ENCODE measurements at places on chromosomes 7 and 10.

DNA sequence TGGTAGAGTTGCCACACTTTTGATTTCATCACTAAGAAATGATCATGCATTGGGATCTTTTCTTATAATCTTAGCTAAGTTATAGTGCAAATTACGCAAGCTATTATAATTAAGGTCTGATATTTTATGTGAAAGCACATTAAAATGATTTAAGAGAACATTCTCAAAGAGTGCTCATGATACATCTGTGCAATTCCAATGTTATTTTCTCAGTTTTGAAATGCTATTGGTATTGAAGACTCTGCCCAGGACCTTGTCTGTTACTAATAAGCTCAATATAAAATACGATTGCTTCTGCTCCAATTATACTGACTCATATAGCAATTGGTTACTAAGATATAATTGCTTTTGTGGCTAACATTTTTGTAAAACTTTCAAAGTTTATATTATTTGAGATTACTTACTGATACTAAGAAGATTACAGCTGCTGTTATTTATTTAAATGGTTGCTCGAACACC lies 180.9 kb downstream of the ADAM12 start:
- no peak for DNase-seq

DNA sequence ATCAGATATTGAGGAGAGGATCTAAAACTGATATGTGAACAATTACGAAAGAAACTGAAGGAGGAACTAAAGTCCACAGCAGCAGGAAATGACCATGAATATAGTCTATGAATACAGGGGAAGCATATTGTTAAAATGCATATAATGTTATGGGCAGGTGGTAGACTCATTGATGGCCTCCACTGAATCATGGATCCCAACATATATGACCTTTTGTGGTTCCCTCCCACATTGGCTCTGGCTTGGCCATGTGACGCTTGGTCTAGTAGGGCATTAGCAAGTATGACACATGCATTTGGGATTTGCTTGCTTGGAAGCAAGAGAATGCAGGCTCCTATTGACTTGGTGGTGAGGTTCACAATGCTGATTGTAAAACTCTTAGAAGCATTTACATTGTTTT lies 55.2 kb upstream of the RAB18 start:
- no peak for DNase-seq

DNA sequence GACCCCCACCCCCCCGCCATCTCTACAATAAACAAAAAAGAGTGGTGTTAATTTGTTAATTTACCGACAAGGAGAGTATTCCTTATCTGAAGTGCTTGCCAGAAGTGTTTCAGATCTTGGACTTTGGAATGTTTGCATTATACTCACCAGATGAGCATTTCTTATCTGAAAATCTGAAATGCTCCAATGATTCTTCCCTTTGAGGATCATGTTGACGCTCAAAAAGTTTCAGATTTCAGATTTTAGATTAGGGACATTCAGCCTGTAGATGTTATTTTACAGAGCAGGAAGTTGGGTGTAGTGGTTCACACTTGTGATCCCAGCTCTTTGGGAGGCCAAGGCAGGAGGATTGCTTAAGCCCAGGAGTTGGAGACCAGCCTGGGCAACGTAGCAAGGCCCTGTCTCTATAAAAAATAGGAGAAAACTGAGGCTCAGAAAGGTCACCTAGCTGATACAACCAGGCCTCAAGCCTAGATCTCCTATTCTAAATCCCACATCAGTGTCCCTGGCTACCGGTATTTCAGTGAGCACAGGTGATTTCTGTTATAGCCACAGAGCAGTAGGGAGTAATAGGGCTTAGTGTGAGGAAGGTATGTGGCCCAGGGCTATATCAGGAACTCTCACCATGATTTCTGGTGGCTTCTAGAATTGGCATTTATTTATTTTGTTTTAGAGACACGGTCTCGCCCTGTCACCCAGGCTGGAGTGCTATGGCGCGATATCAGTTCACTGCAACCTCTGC lies 35.4 kb downstream of the TMEM120A start:
- no peak for DNase-seq

DNA sequence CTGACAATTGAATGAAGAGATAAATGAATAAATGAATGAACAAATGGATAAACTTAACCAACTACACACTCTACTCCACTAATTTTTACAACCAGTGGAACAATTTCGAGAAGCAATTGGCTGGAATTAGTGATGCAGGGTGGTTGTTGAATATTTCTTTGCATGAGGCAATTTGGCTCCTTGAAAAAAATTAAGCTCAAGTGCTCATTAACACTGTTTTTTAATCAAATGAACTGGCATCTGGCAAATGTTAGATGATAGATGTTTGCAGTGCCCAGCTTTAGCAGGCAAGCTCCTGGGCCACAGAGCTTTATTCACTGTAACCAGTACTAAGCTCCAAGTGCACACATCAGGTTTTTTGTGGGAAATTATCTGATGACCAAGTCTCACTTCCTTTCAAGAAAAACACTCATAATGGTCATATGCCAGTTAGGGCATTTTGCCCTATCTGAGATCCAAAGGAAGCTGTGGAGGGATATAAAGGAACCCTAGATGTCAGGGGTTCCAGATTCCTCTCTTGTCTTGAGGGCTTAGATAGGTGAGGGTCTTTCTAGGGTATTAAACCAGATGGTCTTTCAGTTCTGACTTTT lies 16.4 kb upstream of the ADD3 start:
- DNase-seq: no peak

GRCh38 chr10:95260909-95261552 lies 29.8 kb downstream of the PDLIM1 start:
- DNase-seq: no peak

- DNase-seq: no peak
Observed at GRCh38 chr7:15652776-15653290, 33.6 kb downstream of the MEOX2 start.

DNA sequence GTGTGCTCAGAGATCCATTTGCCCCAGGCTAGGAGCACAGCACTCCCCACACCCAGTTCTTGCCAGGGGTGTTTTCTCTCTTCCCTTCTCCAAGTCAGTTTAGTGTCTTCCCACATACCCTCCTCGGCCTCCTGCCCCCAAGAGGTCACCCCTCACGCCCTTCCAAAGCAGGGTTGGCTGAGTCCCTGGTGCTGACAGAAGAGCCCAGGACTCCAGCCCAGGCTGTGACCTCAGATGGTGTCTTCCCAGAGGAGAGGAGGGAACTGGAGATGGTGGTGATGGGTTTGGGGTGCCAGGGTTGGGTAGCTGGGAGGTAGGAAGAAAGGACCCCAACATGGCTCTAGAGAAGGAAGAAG lies 19.8 kb downstream of the ZNF775 start:
- no peak for DNase-seq

GRCh38 chr10:15485684-15486316 lies 114.7 kb upstream of the FAM171A1 start:
- no peak for DNase-seq

GRCh38 chr7:95843286-95843685 lies 70.9 kb downstream of the DYNC1I1 start:
- DNase-seq: no peak

DNA sequence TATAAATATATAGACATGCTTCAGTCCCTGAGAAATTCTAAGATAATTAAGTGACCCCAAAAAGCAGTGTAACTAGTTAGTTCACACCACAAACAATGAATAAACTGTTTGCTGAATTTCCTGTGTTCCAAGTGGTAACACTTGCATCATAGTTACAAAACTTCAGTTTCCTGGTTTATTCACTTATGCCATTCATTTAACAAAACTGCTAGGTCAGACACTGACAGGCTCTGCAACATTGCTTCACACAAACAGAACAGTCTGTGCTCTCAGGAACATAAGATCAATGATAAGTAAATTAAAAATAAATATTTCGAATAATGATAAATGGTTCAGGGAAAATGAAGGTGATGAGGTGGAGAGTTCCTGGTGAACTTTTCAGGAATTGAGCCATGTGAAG lies 133.3 kb upstream of the NAMPT start:
- DNase-seq: no peak

- no peak for DNase-seq
Observed at GRCh38 chr7:131026297-131027000, 292.4 kb upstream of the KLF14 start.

DNA sequence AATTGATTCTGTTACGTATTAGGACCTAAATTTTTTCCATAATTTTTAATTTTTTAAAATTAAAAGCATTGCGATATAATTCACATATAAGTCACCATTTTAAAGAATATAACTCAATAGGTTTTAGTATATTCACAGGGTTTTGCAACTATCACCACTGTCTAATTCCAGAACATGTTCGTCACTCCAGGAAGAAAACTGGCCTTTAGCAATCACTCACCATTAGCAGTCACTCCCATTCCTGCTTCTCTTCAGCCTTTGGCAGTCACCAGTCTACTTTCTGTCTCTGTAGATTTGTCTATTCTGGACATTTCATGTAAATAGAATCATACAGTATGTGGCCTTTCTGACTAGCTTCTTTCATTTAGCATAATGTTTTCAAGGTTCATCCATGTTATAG lies 176.5 kb downstream of the EXOC4 start:
- DNase-seq: no peak

- DNase-seq: peak; percentile 16
Observed at GRCh38 chr10:48456808-48457761, 147.8 kb downstream of the ARHGAP22 start.

- DNase-seq: no peak
Observed at GRCh38 chr7:5429857-5430611, 6.4 kb upstream of the TNRC18 start.
